Amygdala (tissue), 56 donors: ENCODE measurements at places on chromosomes 3 and 15.

DNA sequence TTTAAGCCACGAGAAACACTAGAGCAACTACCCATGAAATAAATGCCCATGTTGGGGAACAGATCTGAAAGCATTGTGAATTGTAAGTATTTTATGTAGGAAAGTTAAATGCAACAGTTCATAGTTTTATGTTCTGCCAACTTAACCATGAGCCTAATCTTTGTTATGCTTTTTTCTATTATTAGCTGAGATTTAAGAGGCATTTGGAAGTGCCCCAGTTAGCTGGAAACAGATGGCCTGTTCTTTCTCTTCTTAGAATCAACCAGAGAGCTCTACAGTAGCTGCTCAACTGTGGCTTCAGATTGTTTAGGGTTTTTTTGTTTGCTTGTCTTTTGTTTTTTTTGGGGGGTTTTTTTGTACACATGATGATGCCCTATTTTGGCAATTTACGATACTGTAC, 284.4 kb downstream of the KCNH8 start:
- DNase-seq, result no peak

- no peak for DNase-seq
Observed at GRCh38 chr15:34810443-34811129, 15.2 kb upstream of the ACTC1 start.

GRCh38 chr3:140754936-140755335, 77.1 kb downstream of the TRIM42 start:
- DNase-seq, result no peak

GRCh38 chr15:76135516-76135915, 75.7 kb downstream of the TMEM266 start:
- no peak for DNase-seq
